NCI-H1105 treated with DMSO at 0.1 percent for 48 hours (cell line): ENCODE measurements at places on chromosomes 7 and 10.

- DNase-seq = peak; percentile 40
These were observed 1214.1 kb downstream of the SORCS1 start for GRCh38 chr10:105950410-105950809.

GRCh38 chr7:7739204-7740036 lies 21.0 kb upstream of the RPA3 start:
- DNase-seq = peak; percentile 32

DNA sequence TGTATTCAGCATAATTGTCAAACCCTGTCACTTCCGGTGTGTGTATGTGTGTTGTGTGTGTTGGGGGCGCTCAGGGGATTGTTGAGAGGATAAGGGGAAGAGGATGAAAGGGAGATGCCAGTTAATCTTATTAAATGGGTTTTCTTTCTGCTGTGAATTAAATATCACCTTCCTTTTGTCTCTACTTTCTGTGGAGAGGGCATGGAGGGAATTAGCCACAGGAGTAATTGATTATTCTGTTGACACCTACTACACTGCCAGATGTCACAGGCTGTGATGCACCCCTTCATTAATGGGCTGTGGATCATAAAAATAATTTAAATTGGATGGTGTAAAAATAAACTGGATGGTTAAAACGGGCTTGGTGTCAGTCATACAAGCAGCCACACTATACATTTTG lies 311.9 kb downstream of the MDFIC start:
- no peak for DNase-seq

GRCh38 chr10:113118882-113119281 lies 168.8 kb downstream of the TCF7L2 start:
- DNase-seq = no peak

DNA sequence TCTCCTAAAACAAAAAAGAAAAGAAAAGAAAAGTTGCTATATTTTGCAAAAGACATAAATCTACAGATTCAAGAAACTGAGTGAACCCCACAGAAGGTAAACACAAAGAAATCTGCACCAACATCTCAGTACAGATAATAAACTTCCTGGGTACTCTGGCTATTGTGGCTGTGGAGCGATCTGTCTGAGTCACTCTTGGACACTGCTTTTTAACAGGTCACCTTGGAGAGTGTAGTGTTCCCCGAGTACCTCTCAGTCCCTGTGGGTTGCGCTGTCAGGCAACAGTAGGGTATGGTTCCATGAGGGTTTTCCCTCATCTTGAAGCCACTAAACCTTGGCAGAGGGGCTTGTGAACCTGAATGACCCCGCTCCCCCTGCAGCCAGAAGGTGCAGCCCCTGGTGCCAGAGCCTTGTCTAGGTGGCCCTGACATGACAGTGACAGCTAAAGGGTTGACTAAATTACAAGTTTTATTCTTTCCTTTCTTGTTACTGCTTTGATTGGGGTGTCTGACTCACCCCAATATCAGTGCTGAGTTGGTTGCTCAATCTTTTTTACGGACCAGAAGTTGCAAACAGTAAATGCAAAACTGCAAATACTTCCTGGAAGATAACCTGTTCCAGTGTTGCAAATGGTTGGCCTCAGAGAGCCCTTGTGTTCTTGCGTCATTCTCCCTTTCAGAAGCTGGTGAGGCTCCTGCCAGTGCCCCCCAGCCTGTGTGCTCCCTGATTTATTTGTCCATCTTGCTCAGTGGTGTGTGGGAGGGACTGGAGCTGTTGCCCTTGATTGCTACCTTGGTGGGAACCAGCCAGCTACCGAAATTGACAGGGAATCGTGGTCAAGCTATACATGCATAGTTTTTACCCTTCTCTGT lies 30.6 kb downstream of the POR start:
- no peak for DNase-seq

- DNase-seq = no peak
These were observed 391.1 kb downstream of the RPS24 start for GRCh38 chr10:78424723-78425122.

GRCh38 chr10:127148066-127148932 lies 48.1 kb downstream of the INSYN2A start:
- no peak for DNase-seq

DNA sequence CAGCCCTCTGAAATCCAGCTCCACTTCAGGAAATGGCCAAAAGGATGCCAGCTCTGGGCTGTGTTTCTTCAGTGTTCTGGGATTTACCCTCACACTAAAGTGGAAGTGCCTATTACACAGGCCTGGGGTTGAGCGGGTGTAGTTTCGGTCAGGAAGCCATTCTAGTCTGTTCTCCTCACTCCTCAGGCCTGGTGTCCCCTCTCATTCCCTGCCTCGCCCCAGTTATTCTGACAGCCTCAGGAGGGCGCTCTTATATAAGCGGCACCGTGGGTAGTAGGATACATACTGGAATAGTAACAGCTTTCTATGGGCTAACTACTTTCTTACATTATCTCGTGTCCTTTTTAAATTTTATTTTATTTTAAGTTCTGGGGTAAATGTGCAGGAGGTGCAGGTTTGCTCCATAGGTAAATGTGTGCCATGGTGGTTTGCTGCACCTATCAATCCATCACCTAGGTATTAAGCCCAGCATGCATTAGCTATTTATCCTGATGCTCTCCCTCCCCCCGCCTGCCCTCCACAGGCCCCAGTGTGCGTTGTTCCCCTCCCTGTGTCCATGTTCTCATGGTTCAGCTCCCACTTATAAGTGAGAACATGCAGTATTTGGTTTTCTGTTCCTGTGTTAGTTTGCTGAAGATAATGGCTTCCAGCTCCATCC lies 12.2 kb upstream of the LGI1 start:
- no peak for DNase-seq

DNA sequence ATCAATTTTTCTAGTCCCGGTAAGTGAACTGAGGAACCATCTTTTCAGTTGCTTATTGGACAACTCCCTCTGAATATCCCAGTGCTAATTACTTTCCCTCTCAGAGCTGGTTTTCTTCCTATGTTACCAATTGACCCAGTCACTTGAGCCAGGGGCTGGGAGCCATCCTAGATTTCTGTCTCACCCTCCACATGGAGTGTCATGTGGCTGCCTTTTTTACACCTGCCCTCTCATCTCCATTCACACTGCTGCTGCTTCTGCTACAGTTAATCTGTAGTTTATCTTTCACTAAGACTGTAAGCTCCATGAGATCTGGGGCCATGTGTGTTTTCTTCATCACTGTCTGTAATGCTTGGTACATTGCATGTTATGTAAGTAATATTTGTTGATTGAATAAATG lies 35.8 kb downstream of the VCL start:
- no peak for DNase-seq
